Renal cortical epithelial cell (primary cell): ENCODE measurements at places on chromosomes 4 and X.

GRCh38 chr4:76753814-76754213 is 144.1 kb downstream of the SOWAHB start:
- DNase-seq = peak; percentile 96

DNA sequence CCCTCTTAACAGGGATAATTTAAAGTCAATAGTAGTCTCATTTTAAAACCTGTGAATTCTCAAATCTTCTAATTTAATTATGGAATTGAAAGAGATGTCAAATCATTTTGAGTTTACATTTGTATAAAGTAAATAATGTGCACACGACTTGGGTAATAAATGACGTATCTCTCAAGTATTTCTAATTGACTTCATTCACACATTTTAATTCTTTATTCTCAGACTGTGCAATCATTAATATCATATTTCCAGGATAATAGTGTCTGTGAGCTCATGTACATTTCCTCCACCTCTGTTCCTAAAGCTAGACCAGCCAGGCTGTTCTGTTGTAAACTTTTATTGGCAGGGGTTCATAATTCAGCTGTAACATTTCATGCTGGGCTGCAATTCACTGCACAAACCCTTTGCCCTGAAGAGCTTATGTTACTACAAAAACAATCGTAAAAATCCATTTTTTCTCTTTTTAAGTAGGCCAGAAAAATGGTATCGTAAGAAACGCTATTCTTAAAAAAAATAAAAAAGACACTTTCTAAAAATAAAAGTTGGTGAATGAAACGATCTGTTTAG is 1103.1 kb upstream of the TENM3 start:
- DNase-seq = no peak

GRCh38 chr4:15149839-15150592 is 147.7 kb downstream of the CPEB2 start:
- DNase-seq = peak; percentile 73

- no peak for DNase-seq
Measured at GRCh38 chr4:86981789-86982188, 47.0 kb downstream of the AFF1 start.

DNA sequence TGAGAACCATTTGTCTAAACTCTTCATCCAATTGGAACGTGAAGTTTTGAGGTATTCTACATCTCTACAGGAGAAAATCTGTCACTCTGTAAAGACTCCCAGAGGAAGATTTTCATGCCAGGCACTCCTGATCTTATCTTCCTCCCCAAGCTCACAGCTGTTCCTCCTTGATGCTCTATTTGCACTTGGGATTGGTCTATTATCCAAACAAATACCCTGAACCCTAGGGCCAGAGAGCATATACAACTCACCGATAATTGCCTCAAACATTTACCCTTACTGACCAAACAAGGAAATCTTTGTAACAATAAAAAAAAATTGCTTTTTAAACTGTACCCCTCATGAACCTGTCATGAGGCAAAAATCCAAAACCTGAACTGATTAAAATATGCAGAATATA is 372.7 kb downstream of the SH2D1A start:
- DNase-seq = no peak

DNA sequence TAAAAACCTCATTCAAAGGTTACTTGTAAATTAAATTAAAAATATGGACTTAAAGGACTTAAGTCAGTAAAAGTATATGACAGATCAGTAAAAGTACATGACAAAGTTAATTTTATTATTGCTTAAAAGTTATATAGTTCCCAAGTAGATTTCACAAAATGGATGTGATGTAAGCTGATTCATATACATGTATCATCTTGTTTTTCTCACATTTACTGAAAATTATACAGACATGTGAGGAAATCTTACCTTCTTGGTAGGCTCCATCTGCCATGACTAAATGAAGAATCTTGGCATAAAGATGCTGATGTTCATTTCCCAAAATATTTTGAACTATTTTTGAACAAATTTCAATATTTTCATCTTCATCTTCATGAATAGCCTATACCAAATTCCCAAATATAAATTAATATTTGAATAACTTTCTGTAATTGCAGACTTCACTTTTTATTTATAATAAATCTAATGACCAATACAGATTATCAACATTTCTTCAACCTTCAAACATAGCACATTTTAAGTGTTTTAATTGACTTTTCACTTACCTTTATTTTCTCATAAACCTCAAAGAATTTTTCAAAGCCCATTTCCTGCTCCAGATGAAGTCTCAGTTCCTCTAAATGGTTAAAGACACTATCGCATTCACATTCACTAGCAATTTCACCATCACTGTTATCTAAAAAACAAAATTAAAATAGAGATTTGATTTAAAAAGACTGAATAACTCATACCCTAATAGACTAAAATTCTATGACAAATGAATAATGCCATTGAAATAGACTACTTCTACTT is 129.4 kb upstream of the SH3RF1 start:
- DNase-seq = no peak

GRCh38 chr4:3873408-3874027 is 107.3 kb downstream of the ADRA2C start:
- no peak for DNase-seq

GRCh38 chr4:26093551-26093950 is 179.5 kb downstream of the SMIM20 start:
- DNase-seq = no peak

DNA sequence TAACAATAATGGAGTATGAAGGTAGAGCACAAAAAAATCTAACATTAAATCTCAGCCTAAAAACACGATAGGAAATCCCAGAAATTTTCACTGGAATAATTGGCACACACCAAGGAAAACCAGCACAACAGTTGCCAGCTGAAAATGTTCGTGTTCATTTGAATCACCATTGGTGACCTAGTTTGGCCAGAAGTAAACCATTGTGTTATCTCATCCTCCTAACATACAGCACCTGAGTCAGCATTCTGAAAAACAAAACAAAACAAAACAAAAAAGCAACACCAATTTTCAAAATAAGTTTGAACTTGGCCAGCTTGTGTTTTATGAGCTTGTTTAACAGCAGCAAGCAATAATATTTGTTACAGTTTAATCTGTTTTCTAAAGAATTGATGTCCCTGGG is 41.1 kb downstream of the UCHL1 start:
- peak; percentile 47 for DNase-seq

DNA sequence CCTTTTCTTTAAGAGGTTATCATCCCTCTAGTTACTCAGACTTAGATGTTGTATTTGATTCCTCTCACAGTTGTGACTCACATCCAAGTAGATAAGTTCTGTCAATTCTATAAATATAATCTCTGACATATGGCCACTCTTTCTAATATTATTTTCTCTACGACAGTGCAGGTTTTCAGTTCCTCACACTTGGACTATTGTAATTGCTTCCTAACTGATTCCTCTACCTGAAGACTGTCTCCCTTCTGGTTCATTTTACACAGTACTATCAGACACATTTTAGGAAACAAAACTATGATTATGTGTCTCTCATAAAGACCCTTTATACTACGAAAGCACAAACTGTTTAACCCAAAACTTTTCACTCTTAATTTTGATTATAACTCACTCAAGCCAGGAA is 31.3 kb upstream of the GNRHR start:
- no peak for DNase-seq

DNA sequence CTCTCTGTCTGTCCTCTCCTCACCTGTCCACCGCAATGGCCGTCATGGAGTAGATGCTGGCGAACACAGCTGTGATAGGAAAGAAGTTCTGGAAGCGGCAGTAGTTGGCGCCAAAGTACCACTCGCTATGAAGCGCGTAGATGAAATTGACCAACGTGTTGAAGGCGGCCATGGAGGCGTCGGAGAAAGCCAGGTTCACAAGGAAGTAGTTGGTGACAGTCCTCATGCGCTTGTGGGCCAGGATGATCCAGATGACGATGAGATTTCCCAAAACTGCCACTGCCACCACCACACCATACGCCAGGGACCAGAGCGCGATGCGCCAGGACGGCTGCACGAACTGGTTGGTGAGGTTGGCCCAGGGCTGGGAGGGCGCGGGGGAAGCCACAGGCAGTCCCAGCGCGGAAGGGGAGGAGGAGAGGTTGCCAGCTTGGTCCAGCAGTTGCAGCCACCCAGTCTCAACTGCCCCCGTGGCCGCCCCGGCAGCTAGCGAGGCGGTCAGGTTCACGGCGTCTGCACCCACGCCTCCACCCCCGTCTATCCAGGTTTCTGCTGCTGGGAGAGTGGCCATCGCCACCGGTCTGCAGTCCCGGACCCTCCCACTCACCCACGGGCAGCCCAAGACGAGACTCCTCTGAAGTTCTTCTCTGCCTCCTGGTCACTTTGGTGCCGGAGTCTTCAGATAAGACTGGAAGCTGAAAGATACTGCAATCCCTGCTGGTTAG is 518 bp downstream of the TACR3 start:
- DNase-seq = peak; percentile 1

GRCh38 chrX:11366998-11367595 is 73.9 kb downstream of the AMELX start:
- no peak for DNase-seq

DNA sequence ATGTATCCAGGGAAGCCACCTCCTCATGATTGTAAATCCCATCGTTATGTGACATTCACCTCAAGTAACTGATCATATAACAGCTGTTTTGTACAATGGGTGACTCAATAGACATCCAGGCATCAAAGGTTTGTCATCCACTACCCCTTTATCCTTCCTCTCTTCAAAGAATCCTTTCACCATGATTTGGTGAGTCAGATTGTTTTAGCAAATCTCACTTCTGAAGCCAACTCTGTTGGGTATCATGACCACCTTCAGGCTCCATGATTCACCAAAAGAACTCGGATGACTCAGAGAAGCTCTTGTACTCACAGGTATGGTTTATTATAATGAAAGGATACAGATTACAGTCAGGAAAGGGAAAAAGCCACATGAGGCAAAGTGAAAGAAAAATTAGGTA is 132.1 kb downstream of the PWWP3B start:
- peak; percentile 75 for DNase-seq

GRCh38 chr4:75924309-75924827 is 16.4 kb downstream of the NAAA start:
- no peak for DNase-seq

GRCh38 chrX:39459952-39460351 is 637.8 kb downstream of the BCOR start:
- no peak for DNase-seq

DNA sequence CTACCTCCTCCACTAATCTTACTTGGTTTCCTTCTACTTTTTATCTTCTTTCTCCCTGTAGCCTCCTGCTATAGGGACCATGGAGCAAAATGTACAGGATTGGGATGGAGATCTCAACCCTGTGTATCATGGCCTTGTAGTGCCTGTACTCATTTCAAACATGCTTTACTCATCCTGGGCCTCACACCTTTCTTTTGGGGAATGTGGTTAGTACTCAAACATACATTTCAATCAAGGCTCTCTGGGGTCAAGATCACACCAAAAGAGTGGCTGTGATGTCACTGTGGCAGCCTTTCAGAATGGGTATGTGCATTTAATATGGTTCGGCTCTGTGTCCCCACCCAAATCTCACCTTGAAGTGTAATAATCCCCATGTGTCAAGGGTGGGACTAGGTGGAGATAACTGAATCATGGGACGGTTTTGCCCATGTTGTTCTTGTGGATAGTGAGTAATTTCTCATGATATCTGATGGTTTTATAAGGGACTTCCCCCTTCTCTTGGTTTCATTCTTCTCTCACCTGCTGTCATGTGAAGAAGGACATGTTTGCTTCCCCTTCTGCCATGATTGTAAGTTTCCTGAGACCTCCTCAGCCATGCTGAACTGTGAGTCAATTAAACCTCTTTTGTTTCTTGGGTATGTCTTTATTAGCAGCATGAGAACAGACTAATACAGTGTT is 205.1 kb downstream of the RASL11B start:
- no peak for DNase-seq

GRCh38 chr4:46329118-46329976 is 60.6 kb downstream of the GABRA2 start:
- DNase-seq = peak; percentile 53

GRCh38 chrX:22882543-22882942 is 117.2 kb upstream of the DDX53 start:
- no peak for DNase-seq

DNA sequence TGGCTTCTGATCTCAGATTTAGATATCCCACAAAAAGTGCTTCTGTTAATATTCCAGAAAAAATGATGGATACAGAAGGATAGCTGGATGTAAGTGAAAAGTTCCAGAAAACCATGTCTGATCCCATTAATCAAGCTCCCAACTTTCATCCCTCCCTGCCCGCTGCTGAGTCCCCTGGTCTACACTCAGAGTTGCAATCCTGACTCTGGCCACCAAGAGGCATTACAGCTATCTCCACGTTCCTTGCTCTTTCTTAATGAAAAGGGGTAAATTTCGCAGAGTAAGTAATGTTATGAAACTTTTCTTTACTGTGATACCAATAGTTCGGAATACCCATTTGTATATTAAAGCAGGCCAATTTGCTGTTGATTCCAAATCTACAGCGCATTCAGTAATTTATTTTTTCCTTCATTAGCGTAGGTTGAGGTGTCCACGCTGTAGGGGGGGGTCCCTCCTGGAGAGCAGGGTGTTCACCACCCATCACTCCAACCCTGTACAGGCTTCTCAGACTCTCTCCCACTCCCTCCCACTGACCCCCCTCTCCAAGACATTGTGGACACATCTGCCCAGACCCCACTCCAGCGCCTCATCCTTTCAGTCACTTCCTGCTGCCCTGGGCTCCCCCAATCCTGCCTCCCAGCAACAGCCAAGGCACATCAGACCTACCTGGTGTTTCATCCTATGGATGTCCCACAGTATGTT is 55.1 kb downstream of the RAB40A start:
- DNase-seq = peak; percentile 40
